ENCODE measurements at places on chromosomes 5 and 9. TPM values are rescaled to one million over a fixed set of nuclear protein-coding genes. Genes with fewer than 3 reads are reported as not detected.

Gene SARDH
- 4.2 TPM for total RNA-seq

Gene FGD3
- total RNA-seq: 16.6 TPM

Gene PCDHB16
- total RNA-seq: 5.8 TPM

Gene RETREG1
- total RNA-seq: 64.4 TPM

Gene GLDC
- total RNA-seq: 26.3 TPM
